ENCODE measurements at places on chromosomes 4 and X.

GRCh38 chr4:186829740-186830449 lies 106.2 kb upstream of the FAT1 start:
- DNase-seq = no peak
- H3K36me3 ChIP-seq = no peaks in the 10 kb centered on the region
- H3K4me1 ChIP-seq = no peaks in the 10 kb centered on the region
- H3K27me3 ChIP-seq = no peaks in the 10 kb centered on the region

- H3K4me1 ChIP-seq = peaks cover 2% of the 10 kb centered on the region
- no peak overlapping the region for H3K4me3 ChIP-seq
- peaks cover 44% of the 10 kb centered on the region for H3K27me3 ChIP-seq
- H3K27ac ChIP-seq = no peak overlapping the region
- no peaks in the 10 kb centered on the region for H3K36me3 ChIP-seq
- DNase-seq = no peak
Measured at GRCh38 chrX:153888344-153888743, 2.4 kb upstream of the L1CAM start.

GRCh38 chr4:106140601-106141000 lies 175.4 kb downstream of the TBCK start:
- H3K4me1 ChIP-seq = peaks cover 3% of the 10 kb centered on the region
- peaks cover 11% of the 10 kb centered on the region for H3K36me3 ChIP-seq
- H3K27ac ChIP-seq = no peak overlapping the region
- DNase-seq = no peak
- H3K4me3 ChIP-seq = no peak overlapping the region
- no peaks in the 10 kb centered on the region for H3K27me3 ChIP-seq

DNA sequence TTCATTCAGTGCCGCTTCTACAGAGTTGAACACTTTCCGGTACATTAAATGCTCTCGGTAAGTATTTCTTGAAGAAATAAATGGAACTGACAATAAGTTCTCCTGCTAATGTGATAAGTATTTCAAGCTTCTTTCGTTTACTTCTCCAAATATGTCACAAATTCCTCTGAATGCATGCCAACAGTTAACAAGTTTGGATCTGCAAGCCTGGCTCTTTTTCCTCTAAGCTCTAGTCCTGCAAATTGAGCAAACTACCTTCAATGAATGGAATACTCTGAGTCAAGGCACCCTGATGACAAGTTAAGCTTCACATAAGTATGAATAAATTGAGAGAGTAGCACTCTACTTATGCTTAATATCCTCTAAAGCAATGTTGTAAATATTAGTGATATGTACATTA lies 403.6 kb downstream of the PDGFC start:
- H3K4me1 ChIP-seq = no peaks in the 10 kb centered on the region
- H3K4me3 ChIP-seq = no peak overlapping the region
- no peaks in the 10 kb centered on the region for H3K36me3 ChIP-seq
- H3K27ac ChIP-seq = no peak overlapping the region
- H3K27me3 ChIP-seq = no peaks in the 10 kb centered on the region
- DNase-seq = no peak

- no peak for DNase-seq
- no peaks in the 10 kb centered on the region for H3K36me3 ChIP-seq
Measured at GRCh38 chrX:11890836-11891514, 132.9 kb downstream of the MSL3 start.

- H3K4me3 ChIP-seq = no peak overlapping the region
- H3K27ac ChIP-seq = no peak overlapping the region
- no peaks in the 10 kb centered on the region for H3K4me1 ChIP-seq
- no peak for DNase-seq
Measured at GRCh38 chr4:22167201-22167600, 218.6 kb upstream of the KCNIP4 start.

GRCh38 chr4:73729534-73730165 lies 10.7 kb upstream of the CXCL8 start:
- no peak for DNase-seq
- no peak overlapping the region for H3K27ac ChIP-seq
- peaks cover 12% of the 10 kb centered on the region for H3K4me1 ChIP-seq
- H3K36me3 ChIP-seq = no peaks in the 10 kb centered on the region
- H3K4me3 ChIP-seq = no peak overlapping the region
- peaks cover 3% of the 10 kb centered on the region for H3K27me3 ChIP-seq

DNA sequence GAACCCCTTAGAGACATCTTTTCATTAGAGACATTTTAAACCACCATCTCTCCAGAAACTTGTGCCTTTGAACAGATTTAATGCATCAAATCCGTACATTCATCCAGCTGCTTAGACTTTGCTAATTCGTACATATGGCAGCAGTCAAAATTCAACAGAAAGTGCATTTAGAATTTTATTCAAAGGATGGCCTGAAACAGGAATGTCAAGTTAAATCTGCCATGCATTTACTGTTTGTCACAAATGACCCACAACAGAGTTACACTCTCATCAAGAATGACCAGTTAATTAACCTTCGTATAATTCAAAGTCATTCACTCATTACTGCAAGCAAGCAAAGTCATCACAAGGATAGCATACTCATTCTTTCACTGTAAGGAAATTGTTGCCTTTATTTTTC lies 284.3 kb downstream of the SLC7A11 start:
- no peaks in the 10 kb centered on the region for H3K4me1 ChIP-seq
- no peak overlapping the region for H3K27ac ChIP-seq
- H3K4me3 ChIP-seq = no peak overlapping the region
- H3K36me3 ChIP-seq = no peaks in the 10 kb centered on the region
- no peaks in the 10 kb centered on the region for H3K27me3 ChIP-seq

DNA sequence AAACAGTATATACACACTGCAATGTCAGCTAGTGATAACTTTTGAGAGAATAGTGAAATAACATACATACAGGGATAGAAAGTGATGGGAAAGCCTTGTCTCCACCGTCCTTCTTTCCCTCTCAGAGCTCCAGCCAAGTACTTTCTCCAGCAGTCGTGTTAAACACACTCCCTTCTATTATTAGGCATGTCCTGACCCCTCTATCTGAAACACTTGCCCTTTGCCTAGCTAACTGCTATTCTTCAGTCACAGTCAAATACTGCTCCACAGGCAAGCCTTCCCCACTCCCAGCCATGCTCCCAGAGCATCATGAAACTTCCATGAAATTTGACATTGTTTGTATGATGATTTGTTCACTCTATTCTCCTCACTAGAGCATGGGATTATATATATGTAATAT lies 291.1 kb downstream of the TRIML1 start:
- no peak overlapping the region for H3K27ac ChIP-seq
- no peaks in the 10 kb centered on the region for H3K27me3 ChIP-seq
- no peak overlapping the region for H3K4me3 ChIP-seq
- DNase-seq = no peak

DNA sequence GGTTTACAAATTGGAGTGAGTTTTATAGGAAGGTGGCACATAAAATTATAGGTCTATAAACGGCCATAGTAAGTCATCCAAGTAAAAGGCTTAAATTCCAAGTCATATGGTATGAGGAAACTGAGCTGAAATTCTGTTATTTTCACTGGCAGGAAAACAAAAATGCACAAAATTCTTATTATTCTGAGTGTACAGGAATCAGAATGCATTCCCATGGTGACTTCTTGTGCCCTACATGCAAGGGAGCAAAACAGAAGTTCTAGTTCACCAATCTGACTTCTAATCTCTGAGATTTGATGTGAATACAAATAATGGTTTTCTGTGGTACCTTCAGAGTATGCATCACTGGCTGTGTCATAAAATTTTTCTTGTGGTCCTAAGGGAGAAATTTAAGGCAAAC lies 102.9 kb downstream of the CLCN4 start:
- DNase-seq = no peak
- no peaks in the 10 kb centered on the region for H3K4me1 ChIP-seq
- H3K4me3 ChIP-seq = no peak overlapping the region

DNA sequence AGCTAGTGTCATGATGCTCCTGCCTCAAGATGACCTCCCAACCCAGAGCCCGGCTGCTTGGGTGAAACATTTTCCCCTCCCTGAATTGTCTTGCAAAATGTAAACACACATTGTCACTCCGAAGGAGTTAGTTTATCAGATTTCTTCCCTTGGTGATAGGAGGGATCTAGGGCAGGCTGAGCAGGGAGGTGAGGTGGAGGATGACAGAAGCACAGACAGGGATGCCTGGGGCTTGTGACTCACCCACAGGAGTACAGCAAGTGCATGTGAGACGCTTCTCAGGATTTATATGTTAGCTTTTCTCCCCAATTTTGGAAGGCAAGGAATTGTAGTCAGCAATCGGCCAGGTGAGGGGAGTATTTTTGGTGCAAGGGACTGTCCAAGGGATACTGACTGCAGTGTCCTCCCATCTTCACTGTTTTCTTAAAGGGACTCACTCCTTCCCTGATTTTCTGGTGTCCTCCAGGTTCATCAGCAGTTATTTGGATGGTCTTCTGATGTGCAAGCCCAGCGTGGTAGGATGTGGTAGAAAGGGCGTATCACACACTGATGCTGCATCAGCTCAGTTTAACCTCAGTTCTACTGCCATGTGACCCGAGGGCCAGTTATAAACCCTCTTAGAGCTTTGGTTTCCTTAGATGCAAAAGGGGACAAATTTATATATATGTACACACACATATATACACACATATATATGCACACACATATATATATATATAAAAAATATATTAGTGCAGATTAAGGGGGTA lies 46.2 kb upstream of the IGFBP7 start:
- no peak overlapping the region for H3K4me3 ChIP-seq

Data from activated CD8-positive, alpha-beta memory T cell treated with anti-CD3 and anti-CD28 coated beads, Interleukin-2, amount 10 ng/mL, durations not matched to agents 7 days and 5 days (primary cell).